GM13976 (cell line): ENCODE measurements at places on chromosomes 3 and 15.

- no peak for DNase-seq
Observed at GRCh38 chr15:98801234-98801561, 152.9 kb downstream of the IGF1R start.

DNA sequence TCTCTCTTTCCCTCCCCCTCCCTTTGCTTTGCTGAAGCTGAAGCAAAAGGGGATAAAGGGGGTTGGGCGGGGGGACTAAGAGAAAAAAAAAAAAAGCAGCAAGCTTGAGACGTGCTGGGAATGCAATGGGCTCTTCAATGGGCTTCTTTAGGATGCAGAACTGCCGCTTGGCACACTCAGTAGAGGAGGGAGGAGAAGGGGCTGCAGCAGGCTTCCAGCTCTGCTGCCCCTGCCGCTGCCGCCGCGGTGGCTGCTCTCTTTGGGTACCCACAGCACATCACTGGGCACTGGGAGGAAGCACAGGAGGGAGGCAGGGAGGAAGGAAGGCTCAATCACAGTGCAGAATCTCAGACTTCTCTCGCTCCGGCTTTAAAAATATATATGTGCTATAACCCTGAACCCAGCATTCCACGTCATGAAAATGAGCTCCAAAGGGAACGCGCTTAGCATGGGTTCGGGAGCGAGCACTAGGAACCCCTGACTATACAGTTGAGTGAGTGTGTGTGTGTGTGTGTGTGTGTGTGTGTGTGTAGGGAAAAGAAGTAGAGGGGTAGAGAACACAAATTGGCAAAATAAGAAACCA, 3.5 kb downstream of the SLITRK3 start:
- no peak for DNase-seq

DNA sequence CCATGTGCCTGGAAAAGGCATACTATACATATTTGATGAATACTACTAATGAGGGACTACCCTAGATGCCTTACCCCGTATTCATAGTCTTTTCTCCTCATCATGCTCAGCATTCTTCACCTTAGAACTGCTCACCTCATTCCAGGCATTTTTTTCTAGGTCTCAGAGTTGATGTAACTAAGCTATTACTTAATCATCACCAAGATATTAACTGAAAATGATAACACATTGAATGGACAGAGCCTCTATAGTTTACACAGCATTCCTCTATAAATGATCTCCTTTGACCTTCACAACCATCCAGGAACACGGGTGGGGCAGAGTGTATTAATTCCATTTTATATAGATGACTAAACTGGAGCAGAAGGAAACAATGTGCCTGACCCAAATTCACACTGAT, 174.1 kb upstream of the DPH6 start:
- no peak for DNase-seq

DNA sequence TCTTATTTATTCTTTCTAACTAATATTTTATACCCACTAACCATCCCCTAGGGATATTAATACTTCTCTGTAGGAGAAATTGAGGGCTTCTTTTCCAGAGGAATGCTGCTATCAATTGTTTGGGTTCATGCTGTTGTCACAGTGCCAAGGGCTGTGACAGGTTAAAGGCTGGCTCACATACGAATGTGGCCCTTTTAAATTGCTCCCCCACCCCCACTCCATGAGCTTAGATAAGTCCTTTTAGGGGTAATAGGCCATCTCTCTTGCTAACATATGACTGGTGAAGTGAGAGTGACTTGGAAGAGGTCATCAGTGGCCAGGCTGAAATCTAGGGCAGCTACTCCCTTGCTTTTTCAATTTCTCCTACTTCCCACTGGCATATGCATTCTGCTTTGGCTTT, 121.9 kb upstream of the DPH6 start:
- DNase-seq, result no peak

GRCh38 chr3:116980099-116980498, 270.5 kb downstream of the TUSC7 start:
- no peak for DNase-seq

DNA sequence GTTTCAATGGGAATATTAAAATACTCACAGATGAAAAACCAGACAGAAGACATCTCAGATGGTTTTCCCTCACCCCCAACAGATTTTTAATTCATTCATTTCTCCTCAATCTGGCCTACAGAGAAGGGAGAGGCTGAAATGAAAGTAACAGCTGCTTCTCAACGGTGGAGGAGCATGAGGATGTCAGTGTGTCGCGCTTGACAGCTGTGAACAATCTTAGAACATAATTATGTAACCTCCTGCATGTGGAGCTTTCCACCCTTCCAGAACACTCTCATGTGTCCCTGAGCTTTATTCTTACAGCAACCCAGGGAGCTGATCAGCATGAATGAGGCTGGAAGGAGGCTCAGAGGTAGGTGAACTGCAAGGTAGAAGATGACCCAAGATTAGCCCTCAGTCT, 52.7 kb downstream of the MB21D2 start:
- no peak for DNase-seq

GRCh38 chr3:81936817-81937216, 175.4 kb upstream of the GBE1 start:
- no peak for DNase-seq

DNA sequence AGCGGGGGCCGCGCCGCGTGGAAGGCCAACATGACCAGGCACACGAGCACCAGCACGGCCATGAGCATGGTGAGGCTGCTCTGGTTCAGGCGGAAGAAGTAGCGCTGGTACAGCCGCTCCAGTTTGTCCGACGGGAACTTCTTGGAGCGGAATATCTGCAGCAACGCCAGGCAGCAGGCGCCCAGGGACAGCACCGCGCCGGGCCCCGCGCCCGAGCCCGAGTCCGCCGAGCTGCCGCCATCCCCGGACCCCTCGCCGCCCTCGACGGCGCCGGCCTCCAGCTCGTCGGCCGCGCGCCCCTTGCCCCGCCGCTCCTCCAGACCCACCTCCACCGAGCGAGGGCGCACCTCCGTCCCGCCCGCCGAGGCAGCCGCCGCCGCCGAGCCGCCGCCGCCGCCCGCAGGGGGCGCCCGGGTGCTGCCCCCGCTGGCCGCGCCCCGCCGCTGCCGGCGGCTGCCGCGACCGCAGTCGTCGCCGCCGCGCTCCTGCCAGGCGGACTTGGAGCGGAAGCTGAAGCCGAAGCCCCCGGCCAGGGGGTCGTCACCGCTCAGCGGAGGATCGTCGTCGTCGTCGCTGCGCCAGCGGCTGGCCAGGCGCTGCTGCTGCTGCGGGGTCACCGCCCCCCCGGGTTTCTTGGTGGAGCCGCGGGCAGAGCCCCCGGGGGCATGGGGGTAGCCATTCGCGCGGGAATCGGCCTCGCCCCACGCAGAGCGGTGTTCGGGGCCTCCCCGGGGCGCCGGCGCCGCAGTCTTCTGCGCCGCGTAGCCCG, 957 bp downstream of the ADCY5 start:
- DNase-seq, result peak; percentile 82

- DNase-seq, result peak; percentile 52
Observed at GRCh38 chr3:156341831-156342416, 213.0 kb downstream of the SSR3 start.

GRCh38 chr15:68730471-68730919, 90.2 kb downstream of the ANP32A start:
- DNase-seq, result peak; percentile 59

- no peak for DNase-seq
Observed at GRCh38 chr3:196047391-196048030, 34.4 kb downstream of the TFRC start.

DNA sequence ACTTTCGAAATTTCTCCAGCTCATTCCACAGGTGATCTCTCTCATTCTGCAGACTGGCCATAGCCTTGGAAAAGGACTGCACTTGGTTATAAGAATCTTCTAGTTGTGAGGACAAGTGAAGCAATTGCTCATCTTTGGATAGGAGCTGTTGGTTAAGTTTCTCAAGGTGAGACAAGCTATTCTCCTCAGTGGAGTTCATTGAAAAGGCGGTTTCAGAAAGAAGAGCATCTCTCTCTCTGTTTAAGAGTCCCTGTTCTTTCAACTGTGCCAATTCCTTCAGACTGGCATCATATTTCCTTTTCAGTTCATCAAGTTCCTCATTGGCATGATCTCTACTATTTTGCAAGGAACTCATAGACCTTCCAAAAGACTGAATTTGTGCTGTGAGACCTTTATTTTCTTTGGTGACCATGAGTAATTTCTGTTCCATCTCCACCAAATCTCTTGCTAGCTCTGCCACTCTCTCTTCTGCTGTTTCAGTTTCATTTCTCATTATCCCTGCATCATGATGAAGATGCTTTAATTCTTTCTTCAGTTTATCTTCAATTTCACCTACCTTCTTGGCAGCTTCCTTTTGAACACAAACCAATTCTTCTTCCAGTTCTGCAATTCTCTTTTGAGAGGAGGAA, 30.2 kb upstream of the HCLS1 start:
- peak; percentile 39 for DNase-seq

DNA sequence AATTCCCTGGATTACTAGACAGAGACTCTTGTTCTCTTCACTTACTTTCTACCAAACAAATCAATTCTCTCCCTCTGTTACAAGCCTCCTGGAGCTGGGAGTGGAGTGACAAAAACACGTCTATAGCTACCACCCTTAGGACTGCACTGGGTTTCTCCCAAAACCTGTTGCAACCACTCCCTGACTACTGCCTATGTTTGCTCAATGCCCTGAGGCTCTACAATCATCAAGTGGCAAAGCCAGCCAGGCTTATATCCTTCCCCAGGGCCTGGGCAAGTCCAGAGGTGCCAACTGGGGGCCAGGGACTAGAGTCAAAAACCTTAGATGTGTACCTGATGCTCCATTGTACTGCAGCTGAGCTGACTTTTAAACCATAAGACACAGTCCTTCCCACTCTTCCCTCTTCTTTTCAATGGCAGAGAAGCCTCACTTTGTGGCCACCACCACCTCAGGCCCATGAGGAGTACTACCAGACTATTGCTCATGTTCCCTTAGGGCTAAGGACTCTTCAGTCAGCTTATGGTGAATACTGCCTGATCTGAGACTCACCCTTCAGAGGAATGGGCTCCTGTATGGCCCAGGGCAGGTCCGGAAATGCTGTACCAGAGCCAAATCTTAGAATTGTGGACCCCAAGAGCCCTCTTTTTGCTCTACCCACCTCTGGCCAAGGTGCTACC, 125.4 kb upstream of the PLCL2 start:
- DNase-seq, result no peak

GRCh38 chr3:69743975-69744906, 5.0 kb downstream of the MITF start:
- DNase-seq, result no peak

GRCh38 chr15:30991255-30992235, at the start of gene MTMR10:
TSS of gene MTMR10 (minus strand) at chr15:30991628. CDS start at chr15:30991506, 122 bp downstream.
- peak; percentile 95 for DNase-seq

GRCh38 chr15:50830477-50831354, 65.2 kb upstream of the SPPL2A start:
- no peak for DNase-seq

- DNase-seq, result no peak
Observed at GRCh38 chr15:51799282-51800252, 29.9 kb upstream of the TMOD3 start.

DNA sequence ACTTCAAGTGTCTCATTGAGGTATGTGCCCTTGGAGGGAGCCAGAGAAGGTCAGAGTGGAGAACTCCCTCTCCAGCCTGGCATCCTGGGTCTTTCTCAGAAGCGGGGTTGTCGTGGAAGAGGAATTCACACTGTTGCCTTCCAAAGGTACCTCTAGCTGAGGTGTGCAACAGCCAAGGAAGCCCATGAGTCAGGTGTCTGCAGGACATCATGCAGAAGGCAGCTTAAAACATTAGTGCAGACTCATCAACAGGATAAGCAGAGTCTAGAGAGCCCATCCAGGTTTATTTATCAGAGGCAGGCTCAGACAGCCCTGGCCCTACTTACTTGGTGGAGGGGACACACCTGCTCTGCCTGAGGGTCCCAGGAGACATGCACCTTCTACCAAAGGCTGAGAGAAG, 95.6 kb upstream of the TPM1 start:
- no peak for DNase-seq

- DNase-seq, result no peak
Observed at GRCh38 chr15:68635141-68635540, 56.3 kb downstream of the CORO2B start.

DNA sequence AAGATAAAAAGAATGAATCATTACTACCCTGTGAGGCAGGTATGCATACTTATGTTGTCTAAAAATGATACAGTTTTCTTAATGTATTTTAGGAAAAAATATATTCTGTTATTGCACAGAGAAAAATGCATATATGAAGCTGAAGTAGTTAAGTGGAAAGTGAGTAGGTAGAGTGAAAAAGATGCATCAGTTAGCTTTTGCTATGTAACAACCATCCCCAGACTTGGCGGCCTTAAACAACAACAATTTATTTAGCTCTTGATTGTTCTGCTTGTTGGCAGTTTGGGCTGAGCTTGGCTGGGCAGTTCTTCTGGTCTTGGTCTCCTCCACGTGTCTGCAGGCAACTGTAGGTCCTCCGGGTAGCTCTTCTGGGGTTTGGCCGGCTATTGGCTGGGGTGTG, 45.7 kb downstream of the SLC6A6 start:
- no peak for DNase-seq

DNA sequence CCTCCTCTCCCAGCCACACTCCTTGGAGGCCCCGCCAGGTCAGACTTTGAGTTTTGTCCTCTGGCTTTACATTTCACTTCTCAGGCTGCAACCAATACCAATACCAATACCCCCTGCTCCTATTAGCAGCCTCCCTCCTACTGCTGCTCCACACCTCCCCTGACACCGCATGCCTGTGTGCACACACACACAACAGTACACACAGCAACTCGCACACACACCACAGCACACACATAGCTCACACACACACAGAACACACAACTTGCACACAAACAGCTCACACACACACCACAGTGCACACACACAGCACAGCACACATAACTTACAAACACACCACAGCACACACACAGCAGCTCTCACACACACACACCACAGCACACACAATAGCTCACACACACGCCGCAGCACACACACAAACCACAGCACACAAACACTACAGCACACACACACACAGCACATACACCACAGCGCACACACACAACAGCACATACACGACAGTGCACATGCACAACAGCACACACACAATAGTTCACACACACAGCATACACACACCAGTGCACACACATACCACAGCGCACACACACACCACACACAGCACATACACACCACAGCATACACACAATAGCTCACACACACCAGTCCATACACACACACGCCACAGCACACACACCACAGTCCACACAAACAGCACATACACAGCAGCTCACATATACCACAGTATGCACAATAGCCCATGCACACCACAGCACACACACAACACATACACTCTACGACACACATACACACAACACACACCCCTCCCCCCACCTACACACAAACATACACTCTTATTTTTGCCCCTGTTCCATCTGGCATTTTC, 204.7 kb downstream of the UACA start:
- DNase-seq, result no peak

- no peak for DNase-seq
Observed at GRCh38 chr3:172647823-172648222, 63.0 kb downstream of the NCEH1 start.

DNA sequence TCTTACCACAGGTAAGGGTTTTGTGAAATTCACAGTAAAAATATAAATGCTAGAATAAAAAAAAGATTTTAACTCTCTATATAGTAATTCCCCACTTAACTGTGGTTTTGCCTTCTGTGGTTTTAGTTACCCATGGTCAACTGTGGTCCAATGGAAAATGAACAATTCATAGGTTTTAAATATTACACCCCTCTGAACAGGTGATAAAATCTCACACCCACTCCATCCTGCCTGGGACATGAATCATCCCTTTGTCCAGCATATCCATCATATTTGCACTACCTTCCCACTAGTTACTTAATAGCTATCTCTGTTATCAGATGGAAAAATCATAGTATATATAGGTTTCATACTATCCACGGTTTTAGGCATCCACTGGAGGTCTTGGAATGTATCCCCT, 49.2 kb downstream of the HDGFL3 start:
- no peak for DNase-seq

- no peak for DNase-seq
Observed at GRCh38 chr3:58627570-58627885, 39.0 kb downstream of the FAM3D start.
